ENCODE measurements at places on chromosomes 1 and 21.

DNA sequence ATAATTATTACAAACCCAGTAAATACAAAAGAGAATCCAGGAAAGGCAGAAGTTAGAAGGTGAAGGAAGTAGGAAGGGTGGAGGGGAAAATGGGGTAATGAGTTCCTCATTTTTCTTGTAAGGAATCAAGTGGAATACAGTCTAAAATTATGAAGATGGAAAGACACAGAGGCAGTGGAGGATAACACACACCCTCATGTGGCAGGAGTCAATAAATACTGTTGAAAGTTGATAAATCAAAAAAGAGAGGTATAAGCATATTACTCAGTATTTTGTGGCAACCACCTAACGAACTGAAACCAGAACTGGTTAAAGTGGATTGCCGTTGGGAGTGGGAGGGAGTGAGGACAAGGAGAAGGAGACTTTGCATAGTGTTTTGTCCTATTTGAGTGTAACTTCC, 78.6 kb upstream of the SLC44A3 start:
- DNase-seq = no peak

DNA sequence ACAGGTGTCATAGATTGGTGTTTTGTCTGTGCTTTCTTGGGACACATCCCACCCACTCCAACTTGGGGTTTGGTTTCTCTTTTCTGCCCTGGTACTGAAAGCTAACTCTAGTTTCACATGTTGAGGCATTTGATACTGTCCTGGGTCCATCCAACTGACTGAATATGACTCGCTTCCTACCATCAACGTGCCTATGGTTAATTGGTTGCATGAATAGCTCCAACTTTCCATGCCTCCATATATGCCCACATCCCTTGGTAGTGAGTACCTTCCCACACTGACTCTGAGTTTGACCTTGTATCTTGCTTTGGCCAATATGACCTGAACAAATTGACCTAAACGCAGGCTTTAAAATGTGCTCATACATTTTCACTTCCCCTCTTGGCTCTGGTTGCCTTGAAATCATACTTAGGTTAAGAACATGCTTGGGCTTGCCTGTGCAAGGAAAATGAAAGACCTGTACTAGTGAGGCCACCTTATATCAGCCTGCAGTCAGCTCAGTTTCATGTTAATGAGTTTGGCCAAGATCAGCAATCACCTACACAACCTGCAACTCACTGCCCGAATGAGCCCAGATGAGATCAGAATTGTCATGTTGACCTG, 81.0 kb upstream of the KCNK2 start:
- DNase-seq = no peak

- no peak for DNase-seq
Observed at GRCh38 chr1:108664481-108664880, 3.6 kb upstream of the HENMT1 start.

DNA sequence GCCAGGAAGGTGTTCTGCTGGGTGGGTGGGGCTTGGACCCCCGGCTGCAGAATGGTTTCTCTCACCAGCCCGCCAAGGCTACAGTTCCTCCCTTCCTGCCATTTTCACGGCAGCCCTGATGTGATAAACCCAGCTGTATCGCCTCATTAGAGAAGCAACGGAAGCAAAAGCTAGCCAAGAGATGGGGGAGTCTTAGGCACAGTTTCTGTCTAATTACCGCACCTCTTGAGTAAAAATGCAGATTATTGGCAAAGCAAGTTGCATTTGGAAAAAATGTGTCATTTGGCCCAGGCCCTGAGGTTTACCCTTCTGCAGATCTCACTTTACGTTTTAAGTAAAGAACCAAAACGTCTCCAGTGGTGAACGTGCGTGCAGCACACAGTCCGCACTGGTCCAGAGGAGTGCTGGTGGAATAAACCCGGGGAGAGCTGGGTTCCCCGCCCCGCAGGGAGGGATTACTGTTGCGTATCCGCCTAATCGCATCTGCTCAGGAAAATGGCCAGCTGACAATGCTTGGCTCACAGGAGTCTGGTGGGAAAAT, 109.9 kb downstream of the GALNT2 start:
- DNase-seq = no peak

Measured in Caco-2 (cell line).